ENCODE measurements at places on chromosomes 11 and 22.

DNA sequence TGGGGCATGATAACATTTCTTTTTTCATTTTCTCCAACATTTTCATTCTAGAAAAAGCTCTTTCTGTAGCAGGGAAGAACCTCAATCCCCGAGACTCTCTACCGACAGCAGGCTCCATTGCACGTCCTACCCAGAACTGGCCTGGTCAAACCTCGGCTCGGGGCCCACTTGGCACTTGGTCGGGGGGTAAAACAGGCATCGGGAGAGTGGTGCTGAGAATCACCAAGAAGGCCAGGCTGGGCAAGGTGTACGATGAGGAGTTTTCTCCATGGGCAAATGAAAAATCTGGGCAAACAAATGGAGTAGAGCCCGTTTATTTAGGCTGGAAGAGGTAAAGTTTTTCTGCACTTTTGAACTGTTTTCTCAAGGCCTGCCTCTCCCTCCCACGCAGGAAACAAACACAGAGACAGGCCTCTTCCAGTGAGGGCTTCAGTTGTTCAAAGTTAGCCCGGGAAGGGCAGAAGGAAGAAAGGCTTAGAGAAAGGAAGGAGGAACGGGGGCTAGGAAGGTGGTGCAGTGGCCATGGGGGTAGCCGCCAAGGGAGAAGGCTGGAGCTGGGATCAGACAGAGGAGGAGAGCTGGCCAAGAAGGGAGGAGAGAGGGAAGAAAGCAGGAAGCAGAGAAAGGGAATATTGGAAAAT lies 87.6 kb downstream of the ETS1 start:
- DNase-seq = no peak

DNA sequence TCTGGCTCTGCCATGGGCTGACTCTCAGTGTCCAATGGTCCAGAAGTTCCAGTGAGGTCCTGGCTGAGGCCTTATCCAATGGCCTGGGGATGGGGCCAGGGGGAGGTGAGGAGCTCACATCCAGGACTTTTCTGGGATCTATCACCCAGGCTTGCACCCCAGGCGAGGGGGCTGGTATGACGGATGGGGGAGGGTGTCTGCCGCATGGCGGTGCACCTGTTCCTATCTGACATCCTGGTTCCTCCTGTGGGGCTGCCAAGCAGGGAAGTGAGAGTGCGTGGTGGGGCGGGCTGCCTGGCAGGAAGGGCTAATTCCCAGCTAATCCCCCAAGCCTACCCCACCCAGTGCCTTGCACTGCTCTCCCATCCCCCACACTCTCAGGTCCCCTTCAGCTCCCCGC lies 102.1 kb downstream of the NECTIN1 start:
- DNase-seq = no peak

DNA sequence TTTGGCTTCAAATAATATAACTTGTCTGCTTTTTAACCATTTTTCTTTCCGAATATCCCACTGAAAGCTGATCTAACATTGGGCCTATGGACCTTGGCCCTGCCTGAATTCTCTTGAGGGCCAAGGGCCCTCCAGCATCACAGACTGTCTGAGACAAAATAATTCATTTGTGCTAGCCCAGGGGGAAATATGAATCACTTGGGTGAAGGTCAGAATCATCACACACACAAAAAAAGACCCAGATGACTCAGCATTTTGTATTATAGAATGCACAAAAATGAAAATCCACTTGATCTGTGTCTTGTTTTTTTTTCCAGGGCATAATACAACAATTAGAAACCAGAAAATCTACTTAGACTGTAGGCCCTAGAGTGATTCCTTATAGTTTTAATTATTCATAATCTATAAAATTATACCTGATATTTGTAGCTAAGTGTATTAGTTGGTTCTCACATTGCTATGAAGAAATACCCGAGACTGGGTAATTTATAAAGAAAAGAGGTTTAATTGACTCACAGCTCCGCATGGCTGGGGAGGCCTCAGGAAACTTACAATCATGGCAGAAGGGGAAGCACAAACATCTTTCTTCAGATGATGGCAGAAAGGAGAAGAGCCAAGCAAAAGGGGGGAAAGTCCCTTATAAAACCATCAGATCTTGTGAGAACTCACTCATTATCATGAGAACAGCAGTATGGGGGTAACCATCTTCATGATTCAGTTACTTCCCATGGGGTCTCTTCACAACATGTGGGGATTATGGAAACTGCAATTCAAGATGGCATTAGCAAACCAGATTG lies 15.6 kb upstream of the RDX start:
- no peak for DNase-seq

DNA sequence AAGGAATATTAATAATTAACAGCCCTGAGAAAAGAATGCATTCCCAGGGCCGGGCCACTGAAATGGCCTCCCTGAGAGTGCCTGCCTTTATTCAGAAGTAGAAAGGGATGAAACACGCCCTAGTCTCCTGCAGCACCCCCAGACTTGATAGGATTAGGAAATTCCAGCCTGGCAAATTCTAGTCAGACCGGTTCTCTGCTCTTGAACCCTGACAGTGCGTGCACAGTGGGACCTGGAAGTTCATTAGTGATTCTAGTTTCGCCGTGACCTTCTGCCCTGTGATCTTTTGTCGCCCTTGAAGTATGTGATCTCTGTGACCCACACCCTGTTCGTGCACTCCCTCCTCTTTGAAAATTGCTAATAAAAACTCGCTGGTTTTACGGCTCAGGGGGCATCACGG lies 2.1 kb upstream of the GSTP1 start:
- DNase-seq = no peak

DNA sequence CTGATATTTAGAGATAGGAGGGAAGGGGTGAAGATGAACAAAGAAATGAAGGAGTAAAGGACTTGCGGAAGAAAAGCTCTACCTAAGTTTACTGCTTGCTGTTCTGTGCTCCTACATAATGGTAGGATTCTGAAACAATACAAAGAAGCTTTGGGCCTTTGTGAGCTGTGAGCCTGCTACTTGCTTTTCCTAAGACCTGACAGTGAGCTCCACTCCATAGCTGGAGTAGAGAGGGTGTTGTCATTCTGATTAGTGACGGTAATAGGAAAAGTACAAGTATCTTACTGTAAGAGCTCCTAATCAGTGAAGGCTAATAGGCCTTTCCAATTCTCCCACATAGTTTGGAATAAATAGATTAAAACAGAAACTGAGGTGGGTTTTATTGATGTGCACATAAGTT lies 75.9 kb downstream of the PARVA start:
- DNase-seq = no peak

GRCh38 chr22:32999039-32999815 lies 59.0 kb downstream of the SYN3 start:
- no peak for DNase-seq

DNA sequence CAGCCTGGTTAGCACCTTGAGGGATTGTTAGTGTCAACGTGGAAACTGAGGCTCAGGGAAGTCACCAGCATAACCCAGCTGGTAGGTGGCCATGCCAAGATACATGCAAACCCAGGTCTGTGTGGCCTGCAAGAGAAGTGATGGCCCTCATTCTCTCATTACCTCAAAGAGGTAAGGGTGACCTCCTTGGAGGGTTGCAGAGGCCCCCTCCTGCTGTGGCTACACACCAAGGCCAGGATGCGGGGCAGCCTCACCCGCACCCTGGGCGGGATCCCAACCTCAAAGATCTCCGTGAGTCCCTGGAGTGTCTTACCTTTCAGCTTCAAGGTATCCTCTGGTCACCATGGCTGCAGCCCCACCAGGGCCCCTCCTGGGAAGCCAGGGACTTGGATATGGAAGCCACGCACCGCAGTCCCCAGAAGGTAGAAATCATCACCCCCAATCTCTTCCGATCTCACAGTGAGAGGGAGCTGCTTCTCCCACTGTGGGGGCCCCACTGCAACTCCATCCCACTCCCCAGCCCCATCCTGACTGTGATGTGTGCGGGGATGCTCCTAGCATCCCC lies 95.4 kb downstream of the MORC2 start:
- DNase-seq = no peak

DNA sequence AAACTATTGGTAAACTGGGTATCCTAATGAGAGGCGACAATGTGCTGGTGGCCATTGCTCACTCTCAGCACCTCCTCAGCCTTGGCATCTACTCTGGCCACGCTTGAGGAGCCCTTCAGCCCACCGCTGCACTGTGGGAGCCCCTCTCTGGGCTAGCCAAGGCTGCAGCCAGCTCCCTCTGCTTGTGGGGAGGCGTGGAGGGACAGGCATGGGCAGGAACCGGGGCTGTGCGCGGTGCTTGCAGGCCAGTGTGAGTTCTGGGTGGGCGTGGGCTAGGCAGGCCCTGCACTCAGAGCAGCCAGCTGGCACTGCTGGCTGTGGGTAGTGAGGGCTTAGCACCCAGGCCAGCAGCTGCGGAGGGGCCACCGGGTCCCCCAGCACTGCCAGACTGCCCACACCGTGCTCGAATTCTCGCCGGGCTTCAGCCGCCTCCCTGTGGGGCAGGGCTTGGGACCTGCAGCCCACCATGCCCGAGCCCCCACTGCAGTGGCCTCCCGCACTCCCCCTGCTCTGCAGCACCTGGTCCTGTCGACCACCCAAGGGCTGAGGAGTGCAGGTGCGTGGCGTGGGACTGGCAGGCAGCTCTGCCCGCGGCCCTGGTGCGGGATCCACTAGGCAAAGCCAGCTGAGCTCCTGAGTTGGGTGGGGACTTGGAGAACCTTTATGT lies 575.9 kb upstream of the ANO3 start:
- DNase-seq = no peak

- DNase-seq = no peak
Observed at GRCh38 chr11:78935398-78936068, 360.9 kb upstream of the NARS2 start.

GRCh38 chr11:5277807-5278382 lies 8.2 kb upstream of the HBE1 start:
- no peak for DNase-seq

DNA sequence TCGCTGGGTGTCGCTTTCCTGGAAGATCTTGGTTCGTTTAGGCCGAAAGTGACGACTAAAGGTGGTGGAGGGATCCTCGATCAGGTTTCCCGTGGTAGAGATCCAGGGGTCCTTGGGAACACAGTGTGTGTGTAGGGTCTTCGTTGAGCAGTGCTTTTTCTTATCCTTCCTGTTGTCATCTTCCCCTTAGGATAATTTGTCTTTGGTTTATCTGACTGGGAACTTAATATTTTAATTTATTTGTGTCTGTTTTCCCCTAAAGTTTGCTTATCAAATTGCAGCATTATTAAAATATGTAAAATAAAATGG lies 403 bp downstream of the RBM7 start:
- no peak for DNase-seq

DNA sequence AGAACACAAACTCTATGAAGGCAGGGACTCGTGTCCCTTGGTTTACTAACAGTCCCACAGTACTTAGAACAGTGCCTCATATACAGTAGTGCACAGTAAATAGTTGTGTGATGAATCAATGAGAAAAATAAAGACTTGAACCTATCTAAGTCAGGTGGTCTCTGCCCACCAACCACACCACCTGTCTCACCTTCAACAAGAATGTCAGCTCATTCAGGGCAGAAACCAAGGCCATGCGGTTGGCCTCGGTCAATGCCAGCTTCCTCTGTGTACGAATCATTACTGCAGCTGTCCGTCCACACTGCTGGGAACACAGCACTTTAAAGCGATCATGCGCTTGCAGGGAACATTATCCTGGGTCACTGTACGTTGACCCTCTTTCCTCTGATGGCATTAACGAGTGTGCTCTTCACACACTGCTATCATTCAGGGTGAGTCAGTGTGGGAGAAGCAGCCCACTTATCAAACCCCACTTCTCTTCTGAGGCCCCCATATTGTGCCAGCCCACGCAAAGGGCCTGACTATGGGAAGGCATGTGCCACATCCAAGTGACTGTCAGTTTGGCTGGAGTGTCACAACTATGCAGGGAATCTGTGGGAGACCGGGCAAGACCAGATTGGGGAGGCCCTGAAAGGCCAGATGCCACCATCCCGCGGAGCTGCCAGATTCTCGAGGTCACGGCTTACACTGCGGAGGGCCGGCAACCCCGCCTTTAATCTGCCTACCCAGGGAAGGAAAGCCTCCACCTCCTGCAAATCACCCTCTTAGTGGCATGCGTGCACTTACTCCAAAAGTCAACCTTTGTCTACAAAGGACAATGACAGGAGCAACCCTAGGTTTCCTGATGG lies 36.1 kb downstream of the LARGE1 start:
- no peak for DNase-seq

DNA sequence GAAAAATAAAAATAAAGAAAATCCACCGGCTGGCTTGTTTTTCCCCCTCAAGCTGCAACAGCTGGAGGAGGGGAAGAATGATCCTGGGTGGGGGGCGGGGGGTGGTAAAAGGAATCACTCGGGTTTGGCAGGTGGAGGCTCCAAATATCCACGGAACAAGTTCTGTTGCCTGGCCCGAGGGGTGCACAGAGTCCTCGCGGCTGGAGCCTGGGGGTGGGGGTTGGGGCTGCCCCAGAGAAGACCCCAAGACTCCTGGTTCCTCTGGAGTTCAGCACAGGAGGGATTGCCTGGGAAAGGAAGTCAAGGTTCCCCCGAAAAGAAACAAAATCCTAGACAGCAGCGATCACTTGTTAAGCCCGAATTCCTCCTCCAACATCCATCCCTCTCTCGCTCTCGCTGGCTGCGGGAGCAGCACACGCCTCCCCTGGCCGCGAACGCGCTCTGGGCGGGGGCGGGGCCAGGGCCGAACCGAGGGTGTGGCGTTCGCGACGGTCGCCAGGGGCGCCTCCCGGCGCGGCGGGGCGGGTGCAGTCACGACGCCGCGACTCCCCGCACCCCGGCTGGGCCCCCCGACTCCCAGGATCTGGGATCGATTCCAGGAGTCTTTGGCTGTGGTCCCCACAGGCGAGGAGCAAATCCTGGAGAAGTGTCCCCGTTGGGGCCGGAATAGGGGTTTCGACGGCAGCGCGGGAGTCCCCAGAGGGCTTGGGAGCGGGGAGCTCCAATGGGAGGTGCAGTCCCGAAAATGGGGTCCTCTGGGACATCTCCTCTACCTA lies at the start of gene KCNA4:
Gene KCNA4 (minus strand): TSS at position 443 of the 776 bp plus-strand sequence. CDS start 4,352 bp downstream, outside the sequence.
- no peak for DNase-seq

DNA sequence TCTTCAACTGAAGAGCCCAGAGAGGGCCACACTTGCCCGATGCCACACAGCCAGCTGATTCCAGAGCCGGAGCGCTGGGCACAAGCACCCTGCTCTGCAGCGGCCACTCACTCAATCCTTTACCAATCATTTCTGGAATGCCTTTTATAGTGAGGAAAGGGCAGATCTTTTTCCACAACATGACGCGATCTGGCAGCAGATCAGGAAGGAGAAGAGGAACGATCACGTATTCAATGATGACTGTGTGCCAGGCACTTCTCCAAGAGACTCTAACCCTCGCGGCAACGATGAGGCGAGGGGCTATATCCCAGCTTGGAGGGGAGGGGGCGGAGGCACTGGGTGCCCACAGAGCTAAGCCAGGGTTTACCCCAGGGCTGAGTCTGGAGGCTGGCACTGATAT lies 56.3 kb upstream of the TCF20 start:
- DNase-seq = no peak

Measured in GM13976 (cell line).